ENCODE measurements at places on chromosomes 11 and 22.

- peak; percentile 59 for DNase-seq
These were observed 50.5 kb upstream of the LRRC55 start for GRCh38 chr11:57131080-57131790.

GRCh38 chr11:63829823-63830489 is 9.0 kb upstream of the MARK2 start:
- peak; percentile 39 for DNase-seq

DNA sequence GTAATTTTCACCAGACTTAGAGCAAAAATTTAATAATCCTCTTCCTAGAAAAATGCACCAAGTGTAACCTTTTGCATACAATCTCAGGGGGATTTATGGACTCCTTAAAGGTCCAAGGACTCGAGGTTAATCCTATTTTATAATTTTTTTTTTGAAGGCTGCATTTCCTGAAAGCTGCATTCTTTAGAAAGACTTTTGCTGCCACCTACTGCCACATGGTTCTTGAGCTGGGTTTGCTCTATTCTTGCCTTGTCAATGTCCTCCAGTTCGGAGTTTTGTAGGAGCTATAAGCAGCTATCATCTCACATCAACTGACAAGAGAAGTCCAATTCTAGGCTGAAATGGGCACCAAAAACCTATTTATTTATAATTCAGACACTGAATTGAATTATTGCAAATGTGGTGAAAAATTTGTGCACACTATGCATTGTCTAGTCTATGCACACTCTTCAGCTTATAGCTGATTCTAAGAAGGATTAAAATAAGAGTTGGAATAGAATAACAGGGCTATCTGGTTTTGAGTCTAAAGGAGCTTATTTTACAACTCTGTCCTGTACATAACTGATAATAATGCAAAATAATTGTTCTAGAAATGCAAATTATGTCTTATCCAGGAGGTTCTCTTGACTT is 31.3 kb downstream of the TRAF6 start:
- DNase-seq: peak; percentile 38

DNA sequence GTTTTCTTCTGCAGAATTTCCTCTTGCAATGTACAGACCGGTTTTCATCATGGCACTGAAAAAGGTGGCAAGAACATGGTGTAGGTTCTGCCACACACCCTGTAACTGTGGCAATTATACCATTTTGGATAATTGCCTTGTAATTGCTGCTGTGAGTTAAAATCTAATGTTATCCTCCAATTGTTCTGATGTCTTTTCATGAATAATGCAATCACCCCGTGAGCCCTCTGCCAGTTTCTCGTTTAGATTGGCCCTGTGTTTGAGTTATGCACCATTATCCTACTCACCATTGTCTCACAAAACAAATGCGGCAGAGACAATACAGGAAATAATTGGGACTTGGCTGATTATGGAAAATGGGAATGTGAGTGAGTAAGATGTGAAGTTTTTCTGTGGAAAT is 61.8 kb upstream of the MTNR1B start:
- no peak for DNase-seq
